ENCODE measurements at places on chromosomes 5 and 9.

- no peak for DNase-seq
Observed at GRCh38 chr9:506281-506680, 291.6 kb downstream of the DOCK8 start.

DNA sequence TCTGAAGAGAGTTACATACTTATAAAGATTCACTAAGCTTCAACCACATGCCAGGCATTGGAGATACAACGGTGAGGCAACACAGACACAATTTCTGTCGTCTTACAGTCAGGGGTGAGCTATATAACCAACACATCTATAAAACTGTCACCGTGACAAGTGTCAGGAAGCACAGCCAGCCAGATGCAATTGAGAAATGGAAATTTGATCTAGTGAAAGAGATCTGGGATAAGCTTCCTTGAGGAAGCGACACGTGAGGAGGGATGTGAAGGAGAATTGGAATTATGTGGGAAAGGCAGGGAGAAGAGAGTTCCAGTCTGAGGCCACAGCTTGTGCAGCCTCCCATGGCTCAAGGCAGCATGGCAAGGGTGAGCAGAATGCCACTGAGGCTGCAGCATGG lies 50.9 kb upstream of the ZNF354B start:
- DNase-seq: no peak

GRCh38 chr5:83049370-83049885 lies 27.8 kb downstream of the TMEM167A start:
- no peak for DNase-seq

GRCh38 chr5:103525361-103525760 lies 37.2 kb downstream of the NUDT12 start:
- DNase-seq: no peak

DNA sequence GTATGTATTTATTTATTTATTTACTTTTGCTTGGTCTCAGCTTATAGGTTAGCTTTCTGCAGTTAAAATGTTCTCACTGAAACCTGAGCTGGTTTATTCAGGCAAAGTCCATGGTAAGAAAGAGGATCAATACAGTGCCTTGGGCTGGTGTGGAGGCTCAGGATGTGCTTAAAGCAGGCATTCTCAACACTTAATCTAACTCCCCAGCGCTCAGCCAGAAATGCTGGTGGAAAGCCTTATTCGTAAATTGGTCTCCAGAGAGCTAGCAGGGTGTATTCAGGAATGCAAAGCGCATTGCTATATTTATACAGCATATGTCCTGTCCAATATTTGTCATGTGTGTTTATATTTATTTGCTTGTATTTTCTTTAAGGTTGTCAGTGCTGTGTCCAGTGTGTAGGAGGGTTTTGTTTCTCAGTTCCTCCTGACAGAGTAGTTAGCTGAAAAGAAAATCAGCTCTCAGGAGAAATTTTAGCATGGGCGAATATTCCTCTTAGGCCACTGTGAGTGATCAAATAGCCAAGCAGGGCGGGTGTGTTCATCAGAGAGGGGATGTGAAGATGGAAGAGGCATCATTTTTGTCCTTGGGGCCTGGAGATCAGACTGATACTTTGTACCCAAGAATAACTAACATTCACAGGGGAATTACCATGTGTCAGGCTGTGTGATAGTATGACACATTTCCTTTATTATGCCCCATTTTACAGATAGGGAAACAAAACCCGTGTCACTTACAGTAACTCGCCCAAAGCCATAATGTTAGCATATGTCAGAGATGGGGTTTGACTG lies 65.8 kb downstream of the DOCK2 start:
- no peak for DNase-seq

GRCh38 chr9:92228628-92229027 lies 64.9 kb downstream of the IARS1 start:
- no peak for DNase-seq

GRCh38 chr9:134541097-134541747 lies 100.4 kb upstream of the COL5A1 start:
- no peak for DNase-seq

- DNase-seq: peak; percentile 42
Observed at GRCh38 chr9:34985311-34985899, 4.1 kb upstream of the DNAJB5 start.

DNA sequence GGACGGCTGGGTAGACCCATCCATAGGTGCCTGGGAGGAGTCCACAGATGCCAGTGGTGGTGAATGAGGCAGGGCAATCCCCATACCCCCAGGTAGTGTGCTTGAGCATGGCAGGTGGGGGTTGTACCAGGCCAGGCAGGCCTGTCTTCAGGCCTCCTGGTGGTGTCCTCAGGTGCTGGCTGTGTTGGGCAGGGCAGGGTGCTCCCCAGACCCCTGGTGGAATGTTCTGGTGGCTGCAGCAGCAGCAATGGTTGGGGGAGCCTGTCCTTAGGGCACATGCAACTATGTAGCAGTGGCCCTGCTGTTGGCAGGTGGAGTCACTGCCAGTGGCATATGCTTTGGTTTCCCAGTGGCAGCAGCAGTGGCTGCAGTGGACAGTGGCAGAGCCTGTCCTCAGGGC lies 10.0 kb downstream of the ALG2 start:
- DNase-seq: no peak

DNA sequence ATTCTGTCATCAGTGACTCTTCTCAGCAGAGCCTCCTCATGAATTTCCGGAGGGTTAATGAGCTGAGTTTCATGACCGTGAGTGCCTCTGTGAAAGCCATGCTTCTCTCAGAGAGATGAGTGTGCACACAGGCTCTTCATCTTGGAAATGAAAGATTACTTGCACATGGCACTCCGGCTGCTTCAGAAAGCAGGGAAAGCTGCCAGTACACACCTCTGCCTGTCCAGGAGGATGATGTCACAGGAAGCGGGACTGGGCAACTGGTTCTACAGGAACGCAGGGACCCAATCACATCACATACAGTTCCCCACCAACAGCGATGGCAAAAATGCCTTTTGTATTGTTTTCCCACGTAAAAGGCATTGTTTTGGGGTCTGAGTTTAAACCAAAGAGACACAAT lies 286.0 kb upstream of the DAP start:
- DNase-seq: no peak
